ENCODE measurements at places on chromosomes 7 and 10.

GRCh38 chr7:32218741-32219288, 148.6 kb upstream of the PDE1C start:
- DNase-seq: no peak

GRCh38 chr7:47049234-47049774, 532.6 kb downstream of the TNS3 start:
- DNase-seq: no peak

DNA sequence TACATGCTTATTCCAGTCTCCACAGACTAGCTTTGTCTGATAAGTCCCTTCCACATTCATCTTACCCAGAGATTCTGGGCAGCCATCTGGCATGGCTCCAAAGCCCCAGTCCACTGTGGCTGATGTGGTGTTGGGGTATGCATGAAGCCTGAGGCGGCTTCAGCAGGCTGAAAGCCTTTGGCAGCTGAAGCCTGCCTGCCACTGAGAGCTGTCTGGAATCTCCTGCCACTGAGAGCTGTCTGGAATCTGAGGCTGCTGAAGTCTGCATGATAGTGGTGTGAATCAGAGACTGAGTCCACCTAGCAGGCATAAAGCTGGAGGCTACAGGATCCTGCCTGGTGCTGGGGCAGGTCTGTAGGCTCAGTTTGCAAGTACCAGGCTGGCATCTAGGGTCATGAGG, 87.1 kb downstream of the DYNC1I1 start:
- no peak for DNase-seq

- DNase-seq: no peak
Measured at GRCh38 chr7:4849390-4849789, 12.4 kb downstream of the PAPOLB start.

DNA sequence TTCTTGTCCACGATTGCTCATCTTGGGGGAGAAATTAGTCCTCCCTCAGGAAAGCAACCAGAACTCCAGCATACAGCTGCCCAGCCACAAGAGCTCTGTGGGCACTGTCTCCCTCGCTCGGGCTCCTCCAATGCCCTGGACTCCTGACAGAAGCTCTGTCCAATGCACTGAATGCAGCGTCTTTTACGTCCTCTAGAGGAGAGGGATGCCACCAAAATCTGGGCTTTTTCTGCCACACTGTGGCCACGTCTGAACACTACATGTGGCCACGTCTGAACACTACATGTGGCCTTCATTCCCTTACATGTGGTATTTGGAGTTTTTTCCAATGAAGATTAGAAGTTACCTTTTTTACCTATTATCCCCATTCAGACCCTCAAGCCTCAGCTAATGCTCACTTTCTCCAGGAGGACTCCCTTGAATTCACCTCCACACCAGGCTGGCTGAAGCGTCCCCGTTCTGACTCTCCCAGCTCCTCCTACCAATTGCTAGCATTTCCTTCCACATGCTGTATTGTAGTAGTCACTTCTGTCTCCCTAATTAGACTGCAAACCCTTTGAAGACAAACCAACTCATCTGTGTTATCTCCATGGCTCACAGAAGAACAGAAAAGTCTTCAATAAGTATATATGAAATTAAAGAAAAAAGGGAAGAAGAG, 134.3 kb upstream of the PDE1C start:
- DNase-seq: peak; percentile 81

GRCh38 chr7:101169838-101170551, 4.6 kb upstream of the VGF start:
- peak; percentile 92 for DNase-seq

GRCh38 chr10:123930340-123931001, 38.9 kb upstream of the CPXM2 start:
- DNase-seq: peak; percentile 79

GRCh38 chr7:103879928-103880600, 109.4 kb downstream of the RELN start:
- DNase-seq: no peak

- DNase-seq: no peak
Measured at GRCh38 chr7:142176901-142177300, 65.4 kb downstream of the MGAM2 start.

DNA sequence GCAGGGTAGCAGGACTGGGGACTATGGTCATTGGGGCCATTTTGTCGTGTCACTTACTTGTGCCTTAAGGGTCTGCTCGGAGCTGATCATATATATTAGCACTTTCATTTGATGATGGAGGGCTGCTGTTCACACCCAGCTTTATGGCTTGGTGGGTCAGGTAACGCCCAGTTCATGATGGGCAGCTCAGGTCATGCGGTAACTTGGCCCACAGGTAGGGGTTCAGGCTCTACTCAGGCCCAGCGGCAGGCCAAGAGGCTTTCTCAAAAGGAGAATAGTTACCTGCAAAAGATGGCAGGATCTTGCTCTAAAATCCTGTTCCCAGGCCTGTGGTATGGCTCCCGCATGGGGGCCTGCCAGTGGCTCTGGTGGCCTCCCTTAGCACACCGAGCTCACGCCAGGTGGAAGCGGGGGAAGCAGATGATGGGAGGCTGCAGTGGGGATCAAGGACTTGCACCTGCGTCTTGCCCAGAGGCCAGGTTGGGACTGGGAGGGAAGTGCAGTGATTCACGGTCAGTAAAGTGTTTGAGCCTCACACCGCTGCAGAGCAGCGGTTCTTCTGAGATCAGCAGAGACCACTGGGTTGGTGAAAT, 109.5 kb downstream of the ADCY1 start:
- DNase-seq: no peak
